Neuronal stem cell (in vitro differentiated cells): ENCODE measurements at places on chromosomes 16 and 17.
A peak's percentile ranks its signal among the peaks of the same experiment; 100 is the strongest.

DNA sequence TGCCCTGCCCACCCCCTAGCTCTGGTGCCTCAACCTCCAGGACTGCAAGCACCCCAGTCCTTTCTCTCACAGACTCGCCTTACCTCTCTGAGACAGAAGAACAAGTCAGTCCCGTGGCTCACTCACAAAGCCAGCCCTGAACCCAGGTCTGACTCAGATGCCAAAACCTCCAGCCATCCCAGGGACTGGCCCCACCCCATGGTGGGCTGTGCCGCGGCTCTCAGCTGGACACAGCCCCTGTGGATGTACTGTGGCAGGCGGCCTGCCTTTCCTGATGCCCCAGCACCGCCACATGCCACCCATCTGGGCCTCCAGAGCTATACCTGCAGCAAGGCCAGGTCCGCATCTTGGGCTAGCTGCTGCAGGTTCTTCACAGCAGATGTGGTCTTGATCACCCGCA lies 19.8 kb downstream of the MPG start:
- no peak for DNase-seq

- DNase-seq, result no peak
These were observed 7.4 kb downstream of the ZNF689 start for GRCh38 chr16:30602616-30603277.

- no peak for DNase-seq
These were observed 60.4 kb upstream of the LGALS9 start for GRCh38 chr17:27570578-27570914.

DNA sequence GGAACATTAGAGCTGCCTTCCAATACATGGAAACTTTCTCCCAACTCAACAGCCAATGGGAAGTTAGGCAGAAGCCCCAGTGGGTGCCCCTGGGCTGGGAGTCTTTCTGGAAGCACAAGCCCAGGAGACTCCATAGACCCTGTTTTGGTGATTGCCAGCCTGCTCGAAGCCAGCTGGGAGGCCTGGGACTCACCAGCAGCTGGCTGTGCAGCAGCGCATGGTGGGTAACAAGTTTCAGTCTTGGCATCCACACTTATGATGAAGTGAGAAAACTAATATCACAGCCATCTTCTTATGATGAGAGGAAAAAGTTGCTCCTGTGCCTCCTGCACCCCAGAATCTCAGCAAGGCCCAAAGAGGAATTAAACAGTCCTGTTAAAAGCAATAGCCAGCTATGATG lies 522.5 kb upstream of the CDH5 start:
- DNase-seq, result no peak

GRCh38 chr17:49434821-49435670 lies 20.4 kb upstream of the PHB1 start:
- DNase-seq, result peak; percentile 69

DNA sequence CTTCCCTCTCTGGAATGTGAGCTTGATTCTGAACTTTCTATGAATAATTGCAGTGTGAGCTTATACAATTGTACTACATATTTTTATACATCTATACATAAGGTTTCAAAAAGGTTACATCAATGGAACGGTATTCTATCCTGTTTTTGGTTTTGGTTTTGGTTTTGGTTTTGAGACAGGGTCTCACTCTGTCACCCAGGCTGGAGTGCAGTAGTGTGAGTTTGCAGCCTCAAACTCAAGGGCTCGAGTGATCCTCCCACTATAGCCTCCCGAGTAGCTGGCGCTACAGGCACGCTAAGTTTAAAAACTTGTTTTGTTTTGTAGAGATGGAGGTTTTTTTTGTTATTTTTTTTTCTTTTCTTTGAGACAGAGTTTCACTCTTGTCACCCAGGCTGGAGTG lies 1.1 kb downstream of the CTRB1 start:
- no peak for DNase-seq

DNA sequence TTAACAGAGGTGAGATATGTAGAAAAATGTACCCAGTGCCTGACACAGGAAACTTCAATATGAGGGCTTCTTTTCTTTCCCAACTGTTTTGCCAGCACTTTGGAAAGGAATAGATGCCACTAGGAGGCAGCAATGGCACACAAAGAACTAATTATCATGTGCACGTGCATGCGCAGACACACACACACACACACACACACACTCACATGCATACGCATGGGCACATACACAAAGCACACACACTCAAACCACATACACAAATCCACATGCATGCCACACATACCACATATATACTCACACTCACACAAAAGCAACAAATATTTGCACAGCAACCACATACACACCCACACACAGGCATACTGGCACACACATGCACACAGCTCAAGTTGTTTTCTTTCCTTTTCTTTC lies 8.8 kb upstream of the CEP112 start:
- peak; percentile 54 for DNase-seq

- DNase-seq, result no peak
These were observed 53.2 kb downstream of the SMG6 start for GRCh38 chr17:2250140-2251095.

GRCh38 chr16:11658896-11659708 lies 9.2 kb upstream of the SNN start:
- no peak for DNase-seq

DNA sequence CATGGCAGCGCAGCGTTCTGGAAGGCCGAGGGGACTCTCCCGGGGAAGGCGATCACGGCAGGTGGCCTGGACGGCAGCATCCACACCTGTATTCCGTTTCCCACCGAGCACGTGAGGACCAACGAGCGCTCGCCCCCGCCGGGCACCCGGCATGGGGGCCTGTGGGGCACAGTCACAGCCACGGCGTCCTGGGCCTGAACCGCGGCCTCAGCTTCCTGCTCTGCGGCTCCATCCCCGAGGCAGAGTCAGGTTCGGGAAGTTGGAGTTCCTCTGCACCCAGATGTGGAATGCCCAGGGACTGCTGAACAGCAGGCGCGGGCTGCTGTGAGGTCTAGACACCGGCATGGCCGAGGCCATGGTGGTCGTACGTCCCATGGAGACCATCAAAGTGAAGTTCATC lies 1713.9 kb downstream of the TP53TG3F start:
- no peak for DNase-seq

DNA sequence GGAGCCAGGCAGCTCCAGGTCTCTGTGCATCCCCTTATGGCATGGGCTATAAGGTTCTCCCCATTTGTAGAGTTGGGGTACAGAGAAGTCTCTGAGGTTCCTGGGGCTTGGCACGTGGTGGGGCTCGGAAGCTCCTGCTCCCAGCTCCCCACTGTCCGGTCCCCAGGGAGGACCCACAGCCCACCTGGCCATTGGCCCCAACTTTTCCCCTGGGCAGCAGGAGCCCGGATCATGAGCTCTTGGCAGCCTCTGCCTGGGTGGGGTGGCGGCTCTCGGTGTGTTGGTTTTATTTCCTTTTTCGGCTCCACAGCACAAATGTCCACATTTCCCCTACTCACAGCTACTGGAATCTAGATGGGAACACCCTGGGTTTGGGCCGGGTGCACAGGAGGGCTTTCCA lies 30.5 kb downstream of the GSE1 start:
- no peak for DNase-seq
